Skeletal muscle cell (primary cell): ENCODE measurements at places on chromosomes 16 and 17.

- DNase-seq = no peak
Measured at GRCh38 chr16:62545039-62545438, 508.8 kb upstream of the CDH8 start.

- no peak for DNase-seq
Measured at GRCh38 chr17:77916703-77917481, 41.6 kb upstream of the TNRC6C start.

DNA sequence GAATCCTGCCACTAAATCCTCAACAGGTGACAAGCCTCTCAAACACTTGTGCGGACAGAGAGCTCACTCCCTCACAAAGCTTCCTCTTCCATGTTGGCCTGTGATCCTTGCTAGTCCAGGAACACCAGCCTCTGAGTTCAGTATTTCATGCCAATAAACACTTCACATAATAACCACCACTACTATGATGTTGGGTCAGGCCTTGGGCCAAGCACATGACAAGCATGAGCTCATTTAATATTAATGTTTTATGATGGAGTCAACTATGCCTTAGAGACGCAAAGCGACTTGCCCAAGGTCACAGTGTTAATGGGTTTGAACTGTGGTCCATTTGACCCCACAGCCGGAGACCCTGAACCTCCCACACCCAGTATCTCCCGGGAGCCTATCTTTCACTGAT is 129.1 kb downstream of the GAS7 start:
- DNase-seq = no peak

DNA sequence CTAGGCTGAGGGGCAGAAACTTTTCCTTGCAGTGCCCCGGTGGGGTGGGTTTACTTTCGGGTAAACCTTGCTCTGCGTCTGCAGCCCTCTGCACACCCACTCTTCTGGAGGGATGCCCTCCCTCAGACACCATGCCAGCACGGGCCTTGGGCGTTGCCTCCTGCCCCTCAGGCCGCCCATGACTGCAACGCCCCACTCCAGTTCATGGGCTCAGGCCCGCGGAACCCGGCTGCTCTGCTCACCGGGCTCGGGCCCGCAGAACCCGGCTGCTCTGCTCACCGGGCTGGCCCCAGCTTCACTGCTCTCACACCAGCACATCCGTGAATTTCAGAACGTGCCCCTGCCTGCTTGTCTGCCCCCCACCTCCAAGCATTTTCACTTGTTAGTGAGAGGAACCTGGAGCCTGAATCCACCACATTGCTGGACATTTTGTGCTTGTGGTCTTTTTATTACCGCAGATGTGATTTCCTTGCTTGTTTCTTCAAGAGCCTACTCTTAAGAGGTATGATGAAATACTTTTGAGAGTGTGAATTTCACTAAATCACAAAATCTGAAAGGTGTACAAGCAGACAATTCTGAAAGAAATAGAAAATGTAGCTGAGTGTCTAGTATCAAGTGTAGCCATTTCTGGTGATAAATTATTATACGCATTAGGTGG is 130.9 kb downstream of the RPTOR start:
- DNase-seq = no peak

DNA sequence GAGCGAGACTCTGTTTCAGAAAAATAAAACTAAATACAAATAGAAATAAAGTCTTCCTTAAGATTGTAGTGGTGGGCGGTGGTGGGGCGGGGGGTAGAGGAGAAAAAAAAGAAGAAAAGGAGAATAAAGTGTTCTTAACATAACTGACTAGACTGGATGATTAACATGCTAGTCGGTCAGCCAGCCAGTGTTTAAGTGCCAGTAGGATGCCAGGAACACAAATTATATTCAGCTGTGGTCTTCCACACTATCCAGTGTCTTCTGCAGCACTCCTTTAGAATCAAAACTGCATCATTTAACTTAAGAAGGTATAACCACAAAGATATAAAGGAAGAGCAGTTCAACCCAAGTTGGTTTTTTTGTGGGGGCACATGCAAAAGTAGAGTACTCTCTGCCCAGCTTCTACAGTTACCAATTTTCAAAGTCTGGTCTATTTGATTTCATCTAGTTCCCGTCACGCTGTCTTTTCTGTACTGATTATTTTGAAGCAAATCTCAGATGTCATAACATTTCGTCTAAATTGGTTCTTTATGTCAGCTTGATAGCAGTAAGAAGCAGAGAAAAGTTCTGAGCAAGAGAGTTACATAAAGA is 15.8 kb downstream of the HEATR3 start:
- no peak for DNase-seq

- DNase-seq = no peak
Measured at GRCh38 chr17:15451680-15452079, 15.7 kb downstream of the CDRT4 start.

GRCh38 chr17:62782730-62783270 is 25.3 kb downstream of the MARCHF10 start:
- DNase-seq = no peak

DNA sequence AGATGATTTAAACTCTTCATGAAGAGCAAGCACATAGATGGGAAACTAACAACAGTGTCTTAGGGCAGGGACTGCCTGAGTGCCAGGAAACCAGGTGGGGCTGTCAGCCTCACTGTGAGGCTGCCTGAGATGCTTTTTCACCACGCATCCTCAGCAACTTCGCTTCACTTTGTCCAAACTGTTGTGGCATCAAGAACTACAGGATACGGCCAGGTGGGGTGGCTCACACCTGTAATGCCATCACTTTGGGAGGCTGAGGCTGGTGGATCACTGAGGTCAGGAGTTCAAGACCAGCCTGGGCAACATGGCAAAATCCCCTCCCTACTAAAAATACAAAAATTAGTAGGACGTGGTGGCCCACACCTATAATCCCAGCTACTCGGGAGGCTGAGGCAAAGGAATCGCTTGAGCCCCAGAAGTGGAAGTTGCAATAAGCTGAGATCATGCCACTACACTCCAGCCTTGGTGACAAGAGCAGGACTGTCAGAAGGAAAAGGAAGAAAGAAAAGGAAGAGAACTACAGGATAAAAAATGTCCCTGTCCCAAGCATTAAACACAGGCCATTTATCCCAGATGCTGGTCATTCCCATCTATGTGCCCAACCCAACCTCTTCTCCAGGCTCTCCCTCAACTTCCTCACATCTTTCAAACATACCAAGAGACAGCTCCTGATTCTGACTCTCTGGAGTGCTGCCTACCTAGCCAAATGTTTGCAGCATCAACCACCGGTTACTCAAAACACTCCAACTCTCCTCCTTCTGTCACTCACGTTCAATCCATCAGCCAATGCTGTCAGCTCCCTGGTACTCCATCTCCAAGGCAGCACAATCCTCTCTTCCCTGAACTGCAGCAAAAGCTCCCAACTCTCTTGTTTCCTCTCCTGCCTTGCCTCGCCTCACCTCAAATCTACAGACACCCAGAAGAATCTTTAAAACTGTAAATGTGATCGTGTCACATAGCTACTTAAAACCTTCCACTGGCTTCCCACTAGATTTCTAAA is 1.6 kb downstream of the EIF4A3 start:
- no peak for DNase-seq

DNA sequence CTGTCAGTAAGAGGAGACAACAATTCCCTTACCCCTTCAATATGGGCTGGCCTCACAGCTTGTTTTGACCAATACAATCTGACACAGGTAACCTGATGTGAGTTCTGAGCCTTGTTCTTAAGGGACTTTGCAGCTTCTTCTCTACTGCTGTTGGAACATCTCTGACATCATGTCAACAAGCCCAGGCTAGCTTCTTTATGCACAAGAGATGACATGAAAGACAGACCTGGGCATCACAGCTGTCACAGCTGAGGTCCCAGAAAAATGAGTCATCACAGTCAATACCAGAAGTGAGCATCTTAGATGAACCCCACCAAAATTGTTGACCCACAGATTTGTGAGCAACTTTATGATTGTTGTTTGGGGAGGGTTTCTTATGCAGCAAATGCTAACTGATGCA is 431.7 kb upstream of the PSMD7 start:
- no peak for DNase-seq

DNA sequence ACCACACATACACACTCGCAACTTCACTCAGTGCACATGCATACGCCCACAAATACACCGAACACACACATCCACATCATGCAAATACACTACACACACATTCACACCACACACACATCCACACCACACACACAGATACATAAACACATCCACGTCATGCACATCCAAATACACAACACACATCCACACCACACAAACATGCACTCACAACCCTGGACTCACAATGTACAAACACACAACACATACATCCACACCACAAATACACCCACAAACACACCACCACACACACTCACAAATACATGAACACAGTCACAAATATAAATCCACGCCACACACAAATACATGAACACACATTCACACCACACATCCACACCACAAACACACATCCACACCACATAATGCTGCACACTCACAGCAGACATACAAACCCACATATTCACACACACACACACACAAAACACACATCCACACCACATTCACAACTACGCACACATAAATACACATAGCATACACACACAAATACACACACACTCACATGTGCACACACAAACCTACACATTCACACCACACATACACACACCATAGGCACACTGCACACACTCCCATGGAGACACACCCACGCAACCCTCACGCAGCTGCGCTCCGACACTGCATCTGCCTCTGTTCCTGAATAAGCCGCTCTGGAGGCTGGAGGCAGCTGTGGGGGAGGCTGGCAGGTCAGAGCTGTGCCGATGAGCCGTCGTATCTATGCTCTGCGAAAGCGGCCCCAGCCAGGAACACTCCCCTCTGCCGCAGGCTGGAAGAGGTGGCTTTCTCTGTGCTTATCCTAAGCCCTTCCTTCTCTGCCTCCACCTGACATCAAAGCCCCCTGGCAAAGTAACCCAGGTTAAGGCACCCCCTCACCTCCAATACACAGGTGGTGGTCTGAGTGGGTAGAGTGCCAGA is 141.8 kb downstream of the GRIN2A start:
- DNase-seq = no peak

DNA sequence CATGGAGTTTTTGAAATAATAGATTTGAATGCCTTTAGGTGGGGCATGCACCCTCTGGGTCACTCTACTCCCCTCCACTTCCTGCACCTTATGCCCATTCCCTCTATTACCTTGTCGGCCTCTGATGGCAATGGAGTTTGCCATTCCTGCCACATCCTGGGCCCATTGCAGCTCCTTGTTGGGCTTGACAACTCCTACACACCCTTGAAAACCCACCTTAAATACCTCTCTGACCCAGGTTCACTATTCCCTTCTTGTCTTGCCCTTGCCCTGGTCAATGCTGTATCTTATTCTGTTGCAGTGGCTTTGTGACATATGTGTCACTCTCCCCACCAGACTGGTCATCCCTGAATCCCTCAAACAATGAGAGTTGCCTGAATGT is 2.4 kb downstream of the CCR7 start:
- DNase-seq = no peak

GRCh38 chr17:8956465-8956902 is 9.0 kb downstream of the PIK3R5 start:
- no peak for DNase-seq

DNA sequence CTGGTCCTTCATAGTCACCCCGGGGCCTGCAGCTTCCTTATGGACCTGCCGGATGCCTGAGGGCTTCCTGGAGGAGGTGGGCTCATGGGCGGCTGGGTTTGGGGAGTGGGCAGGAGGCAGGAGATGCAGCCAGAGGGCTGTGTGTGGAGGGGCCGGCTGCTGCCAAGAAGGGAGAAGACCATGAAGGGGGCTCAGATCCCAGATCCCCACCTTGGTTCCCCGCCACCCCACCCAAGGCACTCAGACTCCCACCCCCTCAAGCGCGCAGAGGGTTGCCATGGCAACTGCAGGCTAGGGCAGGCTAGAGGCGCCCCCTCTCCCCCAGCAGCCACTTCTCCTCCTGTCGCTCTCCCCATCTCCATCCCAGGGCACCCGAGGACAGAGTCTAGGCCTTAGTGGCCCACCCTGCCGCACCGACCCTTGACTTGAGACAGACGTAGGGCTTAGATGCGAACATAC is 104.5 kb downstream of the CRLF3 start:
- no peak for DNase-seq

- no peak for DNase-seq
Measured at GRCh38 chr17:75152922-75153779, 1.2 kb downstream of the JPT1 start.

- peak; percentile 90 for DNase-seq
Measured at GRCh38 chr17:835263-835662, 53.1 kb downstream of the MRM3 start.

GRCh38 chr17:7459961-7460545 is 15.2 kb downstream of the CHRNB1 start:
- DNase-seq = no peak

GRCh38 chr17:40598619-40599467 is 33.6 kb upstream of the CCR7 start:
- DNase-seq = peak; percentile 76

DNA sequence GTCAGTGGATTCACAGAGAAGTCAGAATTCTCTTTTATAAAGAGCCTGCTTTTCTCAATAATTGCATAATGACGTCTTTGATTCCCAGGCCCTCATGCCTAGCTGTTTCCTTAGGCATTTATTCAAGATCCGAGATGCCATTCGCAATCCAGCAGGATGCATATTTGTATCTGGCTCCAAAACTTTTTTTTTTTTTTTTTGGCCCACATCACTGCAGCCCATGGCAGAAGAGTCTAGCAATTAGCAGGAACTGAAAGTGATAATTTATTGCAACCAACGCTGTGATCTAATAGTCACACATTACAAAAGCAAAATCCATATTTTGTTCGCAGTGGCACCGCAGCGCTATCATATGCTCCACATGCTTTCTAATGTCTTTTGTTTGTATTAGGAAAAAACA is 503.4 kb downstream of the MAF start:
- DNase-seq = no peak

- no peak for DNase-seq
Measured at GRCh38 chr16:25896411-25896810, 204.7 kb downstream of the HS3ST4 start.

- no peak for DNase-seq
Measured at GRCh38 chr17:49703557-49704277, 4.0 kb downstream of the SLC35B1 start.

DNA sequence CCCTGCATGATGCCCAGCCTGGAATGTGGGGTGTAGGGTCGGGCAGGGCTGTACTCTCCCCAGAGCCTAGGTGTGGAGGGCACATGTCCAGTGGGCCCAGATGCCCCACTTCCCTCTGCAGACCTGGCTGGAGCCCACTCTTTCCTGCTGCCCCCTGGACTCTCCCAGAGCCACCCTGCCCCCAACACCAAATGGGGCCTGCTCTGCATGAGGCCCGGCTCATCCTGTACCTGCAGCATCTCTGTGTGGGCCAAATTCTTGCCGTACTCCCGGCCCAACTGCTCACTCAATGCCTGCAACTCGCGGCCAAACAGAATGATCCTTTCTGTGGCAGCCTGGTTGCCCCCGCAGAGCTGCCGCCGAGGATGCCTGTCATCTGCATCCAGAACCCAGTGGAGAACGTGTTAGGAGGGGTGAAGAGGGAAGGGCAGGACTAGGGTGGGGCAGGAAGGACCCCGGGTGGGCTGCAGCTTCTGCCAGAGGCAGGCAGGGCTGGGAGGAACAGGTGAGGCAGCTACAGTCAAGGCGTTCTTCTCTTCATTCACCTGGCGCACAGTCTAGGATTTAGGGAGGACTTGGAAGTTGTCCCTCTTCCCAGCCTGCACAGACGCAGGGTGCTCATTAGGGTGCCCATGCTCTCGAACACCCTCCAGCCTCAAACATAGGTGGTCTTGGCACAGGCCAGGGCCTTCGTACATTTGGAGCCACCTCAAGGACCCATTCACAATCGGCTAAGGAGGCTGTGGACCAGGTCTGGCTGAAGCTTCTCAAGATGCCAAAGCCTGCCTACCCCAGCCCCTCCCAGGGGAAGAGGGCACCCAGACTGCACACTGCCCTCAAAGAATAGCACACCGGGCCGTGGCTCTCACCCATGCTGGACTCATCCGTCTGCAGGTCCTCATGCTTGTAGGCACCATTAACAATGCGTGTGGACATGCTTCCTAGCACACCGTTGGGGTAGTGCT is 8.7 kb upstream of the GFOD2 start:
- no peak for DNase-seq
